ENCODE measurements at places on chromosomes 4 and X. TPM values are rescaled to one million over a fixed set of nuclear protein-coding genes. Genes with fewer than 3 reads are reported as not detected.

FMR1NB gene
- total RNA-seq, result not detected

CRLF2 gene
- not detected for total RNA-seq

PAK3 gene
- total RNA-seq, result 4.8 TPM

ADH1B gene
- total RNA-seq, result 1.0 TPM

CYLC1 gene
- total RNA-seq, result not detected

TENM3 gene
- total RNA-seq, result 59.7 TPM

MAGEB10 gene
- not detected for total RNA-seq

THAP9 gene
- 17.7 TPM for total RNA-seq

Data from WTC11 (cell line).